IPS-NIHi11 (cell line): ENCODE measurements at places on chromosomes 6 and 20.

- no peak for DNase-seq
Observed at GRCh38 chr20:40869218-40870147, 159.1 kb upstream of the TOP1 start.

DNA sequence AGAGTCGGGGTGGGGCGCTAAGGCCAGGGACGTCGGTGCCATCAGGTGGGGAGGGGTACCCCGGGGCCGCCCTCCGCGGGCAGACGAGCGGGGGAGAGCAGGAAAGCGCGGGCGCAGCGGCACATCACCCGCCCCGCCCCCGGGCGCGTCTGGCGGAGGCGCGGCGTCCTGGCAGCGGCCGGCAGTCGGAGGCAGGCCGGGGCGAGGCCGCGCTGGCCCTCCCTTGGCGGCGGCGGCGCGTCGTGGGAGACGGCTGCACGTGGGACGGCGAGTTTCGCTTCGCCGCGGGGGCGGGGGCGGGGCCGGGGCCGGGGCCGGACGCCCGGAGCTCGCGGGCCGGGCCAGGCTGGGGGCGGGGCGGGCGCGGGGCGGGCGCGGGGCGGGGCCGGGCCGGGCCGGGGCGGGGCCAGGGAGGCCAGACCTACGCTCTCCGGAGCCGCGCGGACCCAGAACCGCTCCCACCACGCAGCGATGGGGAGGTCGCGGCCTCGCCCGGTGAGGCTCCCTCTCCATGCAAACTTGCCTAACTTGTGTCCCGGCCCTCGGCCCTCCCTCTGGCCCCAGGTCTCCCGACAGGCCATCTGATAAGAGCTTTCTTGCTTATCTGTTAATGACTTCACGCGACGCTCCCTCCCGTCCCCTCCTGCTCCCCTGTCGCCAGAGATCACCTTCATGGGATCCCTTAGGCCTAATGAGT lies 12.5 kb downstream of the ITPR3 start:
- peak; percentile 89 for DNase-seq

- DNase-seq, result no peak
Observed at GRCh38 chr20:47187450-47188195, 168.9 kb downstream of the ZMYND8 start.

GRCh38 chr6:161947371-161947770 lies 673.5 kb upstream of the AGPAT4 start:
- DNase-seq, result peak; percentile 22

- DNase-seq, result no peak
Observed at GRCh38 chr6:166317261-166318212, 9.3 kb upstream of the PRR18 start.

GRCh38 chr6:23180504-23181293 lies 611.3 kb downstream of the HDGFL1 start:
- DNase-seq, result peak; percentile 16

DNA sequence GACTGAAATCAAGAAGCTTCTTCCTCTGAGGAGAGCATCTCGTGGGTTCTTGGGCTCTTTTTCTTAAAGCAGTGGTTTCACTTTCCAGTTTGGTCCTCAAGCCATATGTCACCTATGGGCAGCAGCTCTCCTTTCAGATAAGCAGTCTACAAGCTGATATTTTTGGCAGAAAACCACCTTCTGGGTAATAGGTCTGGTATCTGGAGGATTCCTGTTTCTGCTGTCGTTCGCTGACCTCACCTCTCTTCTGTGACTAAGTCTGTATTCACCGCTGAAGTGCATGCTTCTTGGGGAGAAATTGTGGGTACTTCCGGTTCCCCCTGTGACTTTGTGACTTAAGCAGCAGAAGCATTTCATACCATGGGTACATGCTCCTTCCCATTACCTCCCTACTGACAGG lies 193.6 kb downstream of the EDN1 start:
- DNase-seq, result no peak

GRCh38 chr6:44064089-44064947 lies 62.9 kb downstream of the MRPL14 start:
- DNase-seq, result no peak

DNA sequence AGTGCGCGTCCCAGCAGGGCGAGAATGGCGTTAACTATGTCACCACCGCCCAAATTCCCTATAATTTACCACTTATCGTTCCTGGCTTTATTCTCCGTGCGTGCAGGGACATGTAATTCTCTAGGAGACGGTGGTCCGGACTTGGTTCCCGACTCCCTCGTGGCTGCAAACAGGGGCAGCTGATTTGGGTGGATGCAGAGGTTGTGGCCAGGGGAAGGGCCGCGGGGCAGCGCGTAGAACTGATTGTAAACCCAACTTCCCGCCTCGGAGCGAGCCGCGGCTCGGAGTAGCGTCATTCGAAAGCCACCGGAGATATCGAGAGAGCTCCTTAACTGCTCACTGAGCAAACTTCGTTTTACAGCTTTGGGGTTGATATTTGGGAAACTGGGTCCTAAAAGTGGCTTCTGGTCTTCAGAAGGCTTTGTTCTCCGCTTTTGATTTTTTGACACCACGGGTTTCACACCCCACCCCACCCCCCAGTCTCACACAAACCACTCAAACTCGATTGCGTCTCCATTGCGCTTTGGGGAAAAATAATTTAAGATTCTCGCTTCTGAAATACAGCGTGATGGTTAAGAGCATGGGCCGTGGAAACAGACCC lies 17.5 kb upstream of the ZSCAN9 start:
- DNase-seq, result peak; percentile 62

GRCh38 chr20:24617080-24617432 lies 147.6 kb downstream of the SYNDIG1 start:
- DNase-seq, result no peak

GRCh38 chr20:34703424-34704176 lies 544 bp upstream of the TP53INP2 start:
- DNase-seq, result no peak
